SK-N-SH treated with all-trans-retinoic acid at 6 μM for 48 hours (cell line): ENCODE measurements at places on chromosomes 6 and 20.
A peak's percentile ranks its signal among the peaks of the same experiment; 100 is the strongest.

DNA sequence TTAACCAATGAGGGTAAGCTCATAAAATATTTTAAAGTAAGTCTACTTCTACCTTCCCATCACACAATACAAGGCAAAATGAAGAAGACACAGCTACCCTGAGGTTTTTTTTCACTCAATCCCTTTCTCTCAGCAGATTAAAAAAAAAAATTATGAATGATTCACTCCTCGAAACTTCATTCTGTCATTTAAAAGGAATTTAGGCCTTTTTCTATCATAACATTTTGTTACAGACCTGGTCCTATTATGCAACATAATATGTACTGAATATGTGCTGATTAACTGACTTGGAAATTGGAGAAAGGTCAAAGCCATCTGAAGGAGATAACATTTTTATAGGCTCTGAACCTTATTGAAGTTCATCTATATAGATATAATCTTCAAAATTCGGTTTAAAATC is 45.5 kb downstream of the PRL start:
- peak; percentile 51; the same call in 2 of the 3 replicates for ATAC-seq

- no peak for ATAC-seq
Measured at GRCh38 chr6:68754681-68755213, 119.7 kb downstream of the ADGRB3 start.

- peak; percentile 97 for ATAC-seq
Measured at GRCh38 chr6:142802124-142802523, 142.9 kb downstream of the HIVEP2 start.

DNA sequence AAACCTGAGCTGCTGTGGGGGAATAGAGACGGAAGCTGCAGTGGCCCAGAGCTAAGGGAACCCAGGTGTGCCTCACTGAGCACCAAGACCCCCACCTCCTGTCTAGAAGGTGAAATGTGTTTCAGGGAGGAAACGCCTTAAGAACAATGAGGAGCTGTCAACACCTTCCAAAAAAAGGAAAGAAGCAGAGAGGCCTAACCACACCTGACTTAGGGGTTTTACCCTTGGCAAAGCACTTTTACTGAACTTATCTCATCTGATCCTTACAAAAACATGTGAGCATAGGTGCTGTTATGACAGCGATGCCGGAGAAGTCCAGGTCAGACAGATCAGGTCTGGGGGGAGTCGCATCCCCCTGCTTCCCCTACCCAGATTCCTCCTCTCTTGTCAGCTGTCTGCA is 16.1 kb upstream of the CDKN1A start:
- no peak for ATAC-seq

- no peak for ATAC-seq
Measured at GRCh38 chr20:1472556-1473245, 6.1 kb upstream of the NSFL1C start.

- no peak for ATAC-seq
Measured at GRCh38 chr6:120604510-120604909, 729.8 kb downstream of the TBC1D32 start.

DNA sequence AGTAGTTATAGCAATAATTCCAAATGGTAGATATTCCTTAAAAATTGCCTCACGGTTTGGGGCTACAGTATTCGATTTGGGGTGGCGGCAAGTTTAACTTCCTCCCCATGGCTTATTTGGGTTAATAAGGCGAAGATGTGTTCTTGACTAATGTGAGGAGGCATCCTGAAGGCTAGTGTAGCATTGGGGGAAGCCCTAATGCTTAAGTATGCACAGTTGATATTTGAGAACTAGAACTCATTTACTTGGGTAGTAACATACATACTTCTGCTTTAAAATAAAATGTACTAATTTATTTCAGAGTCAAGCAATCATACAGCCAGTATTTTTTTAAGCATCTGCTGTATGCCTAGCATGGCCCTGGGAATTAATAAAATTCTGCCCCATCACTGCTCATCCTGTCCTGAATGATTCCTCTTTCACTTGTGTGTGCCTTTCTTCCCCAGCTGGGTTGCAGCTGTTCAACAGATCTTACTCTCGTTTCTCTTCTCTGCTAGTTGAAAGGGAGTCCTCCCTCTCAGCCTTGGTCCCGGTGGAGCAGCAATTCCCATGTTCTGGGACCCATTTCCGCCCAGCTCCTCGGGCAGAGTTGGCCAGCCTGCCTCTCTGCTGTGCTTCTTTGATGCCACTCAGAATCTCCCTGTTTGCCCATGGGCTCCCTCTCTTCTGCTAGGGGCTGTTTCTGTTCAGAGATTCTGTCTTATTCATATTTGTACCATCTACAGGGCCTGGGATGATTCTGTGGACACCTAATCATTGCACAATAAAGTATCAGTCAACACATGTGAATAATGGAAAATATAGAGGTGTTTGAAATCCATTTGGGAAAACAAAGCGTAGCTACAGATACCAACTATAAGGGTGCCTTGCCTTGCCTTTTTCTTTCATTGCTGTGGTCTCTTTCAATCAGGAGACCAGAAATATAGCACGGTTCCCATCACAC is 104.8 kb downstream of the ARID1B start:
- no peak for ATAC-seq

DNA sequence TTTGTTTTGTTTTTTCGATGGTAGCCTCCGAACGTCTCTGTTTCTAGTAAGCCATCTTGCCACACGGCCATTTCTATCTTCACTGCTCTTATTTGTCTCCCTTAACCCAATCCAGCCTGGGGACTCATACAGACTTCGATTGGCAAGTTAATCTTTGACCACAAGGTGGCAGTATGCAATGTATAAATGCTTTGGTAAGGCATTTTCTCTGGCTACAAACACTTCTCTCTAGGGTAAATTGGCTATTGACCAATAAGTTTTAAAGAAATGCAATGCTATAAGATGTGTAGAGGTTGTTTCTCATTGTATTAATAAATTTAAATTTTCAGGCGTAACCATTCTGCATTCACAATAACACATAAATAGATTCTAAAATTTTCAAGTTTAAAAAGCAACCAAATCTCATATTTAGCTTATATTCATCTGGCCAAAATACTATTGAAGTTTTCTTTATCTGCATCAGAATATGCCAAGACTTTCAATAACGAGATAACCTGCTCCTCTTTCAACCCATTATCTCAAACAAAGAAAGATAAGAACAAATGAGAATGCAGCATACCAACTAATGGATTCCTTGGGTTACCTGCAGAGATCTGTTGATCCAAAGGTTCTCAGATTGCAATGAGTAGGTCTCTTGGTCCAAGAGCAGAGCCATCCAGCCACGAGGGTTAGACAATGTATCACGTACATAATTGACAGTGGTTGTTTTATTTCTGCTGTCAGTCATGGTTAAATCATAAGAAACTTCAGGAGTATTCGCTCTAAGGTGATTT is 231.9 kb downstream of the PKHD1 start:
- ATAC-seq: peak; percentile 84

DNA sequence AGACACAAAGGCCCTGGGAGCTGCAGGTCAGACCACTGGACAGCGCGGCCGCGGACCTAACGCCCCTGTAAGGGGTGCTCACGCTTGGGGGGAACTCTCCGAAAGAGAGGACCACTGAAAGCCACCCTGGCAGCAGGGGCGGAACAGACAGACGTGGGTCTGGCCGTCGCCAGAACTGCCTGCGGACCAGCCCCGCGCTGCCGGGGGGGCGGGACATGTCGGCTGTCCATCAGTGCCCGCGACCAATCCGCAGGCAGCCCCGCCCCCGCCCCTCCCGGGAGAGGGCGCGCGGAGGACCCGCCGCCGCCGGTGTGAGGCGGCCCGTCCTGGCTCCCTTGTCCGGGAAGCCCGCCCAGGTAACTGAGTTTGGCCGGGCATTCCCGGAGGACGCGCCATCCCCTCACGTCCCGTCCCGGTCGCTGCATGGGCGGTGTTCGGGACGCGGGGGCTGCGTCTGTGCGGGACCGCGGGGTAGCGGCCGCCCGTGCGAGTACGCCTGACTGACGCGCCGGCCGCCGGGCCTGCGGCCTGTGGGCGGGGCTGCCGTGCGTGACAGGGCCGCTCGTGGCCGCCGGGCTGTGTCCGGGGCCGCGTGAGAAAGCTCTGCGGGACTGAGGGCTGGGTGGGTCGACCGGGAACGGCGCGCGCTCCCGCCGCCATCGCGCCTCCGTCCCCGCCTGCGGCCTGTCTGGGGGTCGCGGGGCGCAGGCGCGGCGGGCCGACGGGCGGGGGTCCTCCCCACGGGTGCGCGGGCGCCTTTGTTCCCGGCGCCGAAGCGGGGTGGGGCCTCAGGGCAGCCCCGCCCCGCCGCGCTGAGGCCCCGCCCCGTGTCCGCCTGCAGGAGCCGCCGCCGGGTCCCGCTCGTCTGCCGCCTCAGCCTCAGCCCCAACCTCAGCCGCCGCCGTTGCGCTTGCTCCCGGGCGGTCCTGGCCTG is at the start of gene PLCG1:
TSS of gene PLCG1 (plus strand) at position 864 of the 934 bp plus-strand sequence. CDS start 99 bp downstream, outside the sequence.
- peak; percentile 82 for ATAC-seq

DNA sequence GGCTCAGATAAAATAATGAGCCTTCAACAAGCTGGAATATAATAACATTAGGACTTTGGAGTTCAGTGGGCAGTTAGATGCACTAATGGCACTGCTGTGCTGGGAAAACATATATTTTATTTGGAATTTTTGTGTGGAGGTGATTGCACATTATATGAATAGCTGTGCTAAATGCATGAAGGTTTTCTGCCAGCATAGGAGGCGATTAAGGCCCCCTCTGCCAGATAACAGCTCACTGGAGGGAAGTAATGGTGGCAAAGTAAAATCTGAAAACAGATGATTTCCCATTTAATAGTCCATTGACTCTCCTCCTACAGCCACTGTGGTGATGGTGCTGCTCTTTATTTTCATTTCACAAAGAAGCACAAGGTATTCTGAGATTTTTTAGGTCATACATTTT is 326.0 kb downstream of the GRIK2 start:
- no peak for ATAC-seq

DNA sequence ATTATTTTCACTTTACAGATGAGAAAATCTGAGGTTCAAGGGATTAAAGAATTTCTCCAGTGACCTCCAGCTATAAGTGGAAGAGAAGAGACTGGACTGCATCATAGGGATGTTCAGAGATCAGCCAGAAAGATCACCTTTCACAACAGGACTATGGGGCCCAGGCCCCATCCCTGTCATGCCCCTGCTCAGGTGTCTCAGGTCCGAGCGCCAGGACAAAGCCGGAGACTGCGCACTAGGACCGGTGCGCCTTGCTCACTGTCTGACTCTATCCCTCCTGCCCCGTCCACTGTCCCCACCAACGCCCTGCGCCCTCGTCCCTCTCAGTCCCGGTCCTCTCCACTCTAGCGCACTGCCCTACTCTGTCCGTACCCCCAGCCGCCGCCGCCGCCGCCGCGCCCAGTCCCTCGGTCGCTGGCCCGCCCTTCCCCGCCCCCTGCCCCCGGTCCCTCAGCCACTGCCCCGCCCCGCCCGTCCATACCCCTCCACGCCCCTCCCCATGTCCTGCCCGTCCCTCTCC is 521 bp upstream of the RAD21L1 start:
- peak; percentile 79 for ATAC-seq

- no peak for ATAC-seq
Measured at GRCh38 chr6:141653590-141653989, 479.1 kb upstream of the GJE1 start.

DNA sequence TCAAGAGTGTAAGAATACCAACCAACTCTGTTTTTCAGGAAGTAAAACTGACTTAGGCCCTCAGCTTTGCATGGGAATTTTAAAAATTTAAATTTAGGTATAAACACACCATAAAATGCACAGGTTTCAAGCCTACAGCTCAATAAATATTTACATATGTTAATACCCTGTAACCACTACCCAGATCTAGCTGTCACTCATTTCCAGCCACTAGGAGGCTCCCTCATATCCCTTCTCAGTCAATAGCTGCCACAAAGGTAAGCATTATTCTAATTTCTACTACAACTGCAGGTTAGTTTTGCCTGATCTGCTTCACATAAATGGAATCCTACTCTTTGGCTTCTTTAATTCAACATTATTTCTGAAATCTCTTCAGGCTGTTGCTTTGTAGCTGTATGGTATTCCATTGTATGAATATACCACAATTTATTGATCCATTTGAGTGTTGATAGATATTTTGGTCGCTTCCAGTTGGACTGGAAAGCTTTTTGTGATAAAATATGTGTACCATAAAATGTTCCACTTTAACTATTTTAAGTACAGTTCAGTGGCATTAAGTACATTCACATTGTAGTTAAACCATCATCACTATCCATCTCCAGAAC is 32.5 kb upstream of the MEI4 start:
- peak; percentile 80; the same call in 2 of the 3 replicates for ATAC-seq

- ATAC-seq: no peak
Measured at GRCh38 chr20:24382331-24382730, 87.1 kb upstream of the SYNDIG1 start.

GRCh38 chr20:42613076-42613475 is 576.6 kb downstream of the PTPRT start:
- ATAC-seq: no peak

DNA sequence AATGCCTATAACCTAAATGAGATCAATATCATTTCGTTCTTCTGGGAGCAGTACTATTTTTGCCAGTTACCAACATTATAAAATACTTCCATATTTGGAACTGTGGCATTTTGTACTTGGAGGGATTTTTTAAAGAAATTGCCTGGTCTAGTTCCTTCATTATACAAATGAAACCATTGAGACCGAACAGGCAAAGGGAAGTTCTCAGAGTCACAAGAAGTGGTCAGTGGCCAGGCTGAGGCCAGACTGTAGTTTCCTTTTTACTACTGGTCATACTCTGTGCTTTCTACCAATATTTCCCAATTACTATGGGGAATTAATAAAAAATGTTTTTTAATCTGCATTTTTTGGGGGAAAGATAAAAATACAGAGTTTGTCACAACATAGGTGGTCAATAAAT is 332.0 kb downstream of the NRN1 start:
- no peak for ATAC-seq

DNA sequence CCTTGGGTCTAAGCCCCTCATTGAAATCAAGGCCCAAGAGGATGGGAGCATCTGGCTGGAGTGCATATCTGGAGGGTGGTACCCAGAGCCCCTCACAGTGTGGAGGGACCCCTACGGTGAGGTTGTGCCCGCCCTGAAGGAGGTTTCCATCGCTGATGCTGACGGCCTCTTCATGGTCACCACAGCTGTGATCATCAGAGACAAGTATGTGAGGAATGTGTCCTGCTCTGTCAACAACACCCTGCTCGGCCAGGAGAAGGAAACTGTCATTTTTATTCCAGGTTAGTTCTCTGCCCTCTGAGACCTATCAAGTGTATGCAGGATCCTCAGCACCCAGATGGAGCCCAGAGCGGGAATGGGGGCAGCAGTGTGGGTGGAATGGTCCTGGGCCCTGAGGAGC is 5.1 kb downstream of the BTN2A2 start:
- no peak for ATAC-seq
